ENCODE measurements at places on chromosomes 1 and 21.

DNA sequence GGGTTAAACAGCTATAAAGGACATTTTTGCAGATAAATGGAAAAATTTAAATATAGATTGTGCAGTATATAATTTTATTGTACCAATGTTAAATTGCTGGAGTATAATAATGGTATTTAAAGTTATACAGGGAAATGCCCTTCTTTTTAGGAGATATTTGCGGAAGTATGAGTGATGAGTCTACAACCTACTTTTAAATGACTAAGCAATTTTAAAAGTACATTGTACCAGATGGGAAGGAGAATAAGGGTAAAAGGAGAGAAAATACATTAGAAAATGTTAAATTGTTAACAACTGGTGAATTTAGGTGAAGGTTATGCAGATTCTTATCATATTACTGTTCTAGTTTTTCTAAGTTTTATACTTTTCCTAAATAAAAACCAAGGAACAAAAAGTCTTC is 91.8 kb downstream of the ZZZ3 start:
- DNase-seq: no peak

- no peak for DNase-seq
Measured at GRCh38 chr1:234827181-234827580, 217.2 kb upstream of the IRF2BP2 start.

DNA sequence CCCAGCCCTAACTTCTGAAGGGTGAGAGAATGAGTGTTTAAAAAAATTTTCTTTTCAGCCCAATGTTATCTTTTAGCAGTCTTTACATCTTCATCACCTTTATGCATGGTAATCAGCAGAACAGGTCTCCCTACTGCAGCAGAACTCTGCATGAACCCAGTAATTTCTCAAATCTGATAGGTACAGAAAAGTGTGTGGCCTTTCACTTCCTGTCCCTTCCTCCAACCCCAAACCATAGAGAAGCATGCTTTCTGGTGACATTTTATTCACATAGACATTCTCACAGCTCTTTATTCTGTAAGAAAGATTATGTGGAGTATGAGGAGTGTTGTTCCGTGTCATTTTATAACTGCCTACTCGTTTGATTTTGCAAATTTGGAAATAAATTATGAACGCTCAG is 68.6 kb downstream of the RPAP2 start:
- DNase-seq: no peak

DNA sequence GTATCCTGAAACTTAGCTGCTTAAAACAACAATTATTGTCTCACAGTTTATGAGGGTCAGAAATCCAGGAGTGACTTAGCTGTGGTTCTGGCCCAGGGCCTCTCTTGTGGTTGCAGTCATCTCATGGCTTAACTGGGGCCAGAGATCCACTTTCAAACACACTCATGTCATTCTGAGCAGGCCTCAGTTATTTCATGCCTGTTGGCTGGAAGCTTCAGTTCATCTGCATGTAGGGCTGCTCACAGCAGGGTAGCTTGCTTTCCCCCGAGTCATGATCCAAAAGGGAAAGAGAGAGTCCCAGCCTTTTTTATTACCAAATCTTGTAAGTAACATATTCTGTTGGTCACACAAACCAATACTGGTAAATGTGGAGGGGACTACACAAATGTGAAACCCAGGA is 96.6 kb upstream of the B3GALT2 start:
- no peak for DNase-seq

DNA sequence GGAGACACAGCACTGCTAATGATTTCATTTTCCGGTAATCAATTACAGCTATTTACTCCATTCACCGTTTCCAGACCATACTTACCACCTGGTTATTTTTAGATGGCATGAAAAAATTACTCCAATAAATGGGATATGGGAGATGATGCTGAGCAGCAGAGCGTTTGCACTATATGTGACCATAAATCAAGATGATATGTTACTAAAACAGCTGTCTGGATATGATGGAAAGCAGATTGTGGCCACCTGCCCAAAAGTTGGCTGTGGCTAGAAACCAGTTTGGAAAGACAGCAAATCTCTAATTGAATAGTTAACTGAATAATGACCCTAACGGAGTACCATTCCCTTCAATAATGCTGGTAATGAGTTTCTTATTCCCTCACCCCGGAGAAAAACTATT is 22.5 kb upstream of the KCTD3 start:
- DNase-seq: no peak

DNA sequence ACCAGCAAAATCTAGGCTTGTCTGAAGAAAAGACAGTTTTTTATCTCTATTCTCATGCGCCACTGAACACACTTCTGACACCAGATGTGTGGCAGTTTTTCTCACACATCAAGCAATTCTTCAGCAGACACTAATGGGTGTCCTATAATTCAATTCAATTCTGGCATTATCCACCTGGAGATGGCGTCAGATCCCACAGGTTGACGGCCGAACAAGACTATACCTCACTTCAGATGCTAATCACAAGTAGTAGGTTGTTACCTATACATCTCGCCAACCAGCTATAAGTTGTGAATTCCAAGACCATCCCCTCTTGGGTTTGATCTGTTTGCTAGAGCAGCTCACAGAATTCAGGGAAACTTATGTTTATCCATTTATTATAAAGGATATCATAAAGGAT is 89.9 kb upstream of the ARTN start:
- no peak for DNase-seq

GRCh38 chr1:175872588-175872987 is 129.2 kb upstream of the TNR start:
- no peak for DNase-seq

GRCh38 chr1:208314431-208314830 is 70.2 kb upstream of the PLXNA2 start:
- DNase-seq: no peak

- peak; percentile 52 for DNase-seq
Measured at GRCh38 chr21:41678924-41679318, 87.9 kb downstream of the RIPK4 start.

DNA sequence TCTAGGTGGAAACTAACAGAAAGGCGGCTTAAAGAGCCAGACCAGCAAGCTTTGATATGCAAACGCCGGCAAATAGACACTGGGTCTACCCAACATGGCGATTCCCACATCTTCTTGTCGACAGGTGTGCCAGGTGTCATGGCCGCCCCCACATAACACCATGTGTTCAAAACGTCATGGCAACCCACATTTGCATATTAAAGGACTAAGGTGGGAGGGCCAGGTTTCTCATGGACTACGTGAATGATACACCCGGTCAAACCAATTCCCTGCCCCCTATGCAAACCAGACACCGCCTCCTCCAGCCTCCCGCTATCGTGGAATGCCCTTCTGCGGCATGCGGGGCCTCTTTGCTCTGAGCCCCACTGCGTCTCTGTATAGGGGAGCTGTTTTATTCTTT is 41.3 kb downstream of the ICOSLG start:
- no peak for DNase-seq

DNA sequence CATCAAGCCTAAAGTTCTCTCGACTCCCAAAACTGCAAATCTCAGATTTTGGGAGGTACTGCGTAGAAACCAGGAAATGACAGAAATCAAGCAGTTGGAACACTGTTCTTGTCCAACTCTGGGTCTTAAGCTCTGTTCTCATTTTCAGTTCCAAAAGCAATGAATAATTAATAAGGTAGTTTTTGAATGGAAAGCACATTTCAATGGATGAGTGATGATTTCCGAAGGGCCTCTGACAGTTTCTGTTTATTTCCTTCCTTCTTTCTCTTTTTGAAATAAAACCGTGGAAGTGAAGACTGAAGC is 20.9 kb upstream of the TARBP1 start:
- no peak for DNase-seq

DNA sequence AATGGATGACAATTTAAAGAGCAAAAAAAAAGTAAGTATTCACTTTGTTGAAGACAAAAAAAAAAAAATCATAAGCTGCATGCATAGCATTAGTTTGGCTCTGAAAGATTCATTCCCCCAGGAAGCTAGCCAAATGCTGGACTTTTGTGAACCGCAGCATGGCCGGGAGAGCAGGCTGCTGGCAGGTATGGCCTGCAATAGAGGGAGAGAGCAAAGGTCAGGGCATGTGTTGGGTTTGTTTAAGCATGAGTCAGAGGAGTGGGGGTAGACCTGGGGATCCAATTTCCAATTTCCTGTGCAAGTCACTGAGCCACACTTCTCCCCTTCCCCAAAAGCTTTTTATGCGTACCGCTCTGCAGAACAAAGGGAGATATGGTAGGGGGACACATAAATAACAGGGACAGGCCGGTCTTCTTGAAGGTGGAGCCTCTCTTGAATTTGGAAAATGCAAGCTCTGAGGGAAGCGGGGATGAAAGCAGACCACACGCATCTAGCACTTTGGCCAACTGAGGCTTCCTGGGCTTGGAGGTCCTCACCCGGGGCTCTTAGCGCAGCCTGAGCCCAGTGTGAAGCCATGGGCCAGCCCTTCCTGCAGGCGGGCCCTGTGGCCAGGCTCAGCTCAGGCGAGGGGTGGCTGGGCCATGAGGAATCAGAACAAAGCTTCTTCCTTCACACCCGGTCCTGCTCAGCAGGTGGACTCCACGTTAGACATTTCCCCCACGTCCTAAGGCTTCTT is 171.1 kb downstream of the TOMM20 start:
- DNase-seq: no peak

- DNase-seq: no peak
Measured at GRCh38 chr1:150555971-150556865, 7.0 kb downstream of the ADAMTSL4 start.

DNA sequence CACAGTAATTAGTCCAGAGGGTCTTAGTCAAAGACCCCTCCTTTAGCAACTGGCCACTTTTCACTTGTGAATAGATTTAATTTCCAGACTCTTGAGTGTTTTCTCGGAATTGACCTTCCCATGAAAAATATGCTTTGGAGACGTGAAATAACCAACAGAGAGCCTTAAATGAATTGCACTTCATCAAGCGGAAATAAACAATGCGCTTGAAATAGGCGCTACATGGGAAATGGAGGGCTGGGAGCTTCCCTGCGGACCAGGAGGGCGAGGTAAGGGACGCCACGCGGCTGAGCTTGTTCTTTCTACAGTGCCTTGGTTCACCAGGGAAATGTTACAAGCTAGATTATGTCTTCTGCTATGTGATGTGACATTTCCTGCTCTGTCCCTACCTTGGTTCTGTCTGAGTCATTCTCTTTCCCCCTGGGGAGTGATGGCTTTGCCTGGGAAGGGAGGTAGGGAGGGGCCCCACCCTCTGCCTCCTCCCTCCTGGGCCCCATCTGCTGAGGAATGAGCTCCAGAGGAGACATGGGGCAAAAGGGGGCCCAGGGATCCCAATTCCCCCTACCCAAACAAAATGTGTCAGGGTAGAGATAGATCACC is 619.3 kb downstream of the PTPRU start:
- DNase-seq: no peak

GRCh38 chr21:39535646-39536437 is 76.9 kb upstream of the B3GALT5 start:
- DNase-seq: no peak

DNA sequence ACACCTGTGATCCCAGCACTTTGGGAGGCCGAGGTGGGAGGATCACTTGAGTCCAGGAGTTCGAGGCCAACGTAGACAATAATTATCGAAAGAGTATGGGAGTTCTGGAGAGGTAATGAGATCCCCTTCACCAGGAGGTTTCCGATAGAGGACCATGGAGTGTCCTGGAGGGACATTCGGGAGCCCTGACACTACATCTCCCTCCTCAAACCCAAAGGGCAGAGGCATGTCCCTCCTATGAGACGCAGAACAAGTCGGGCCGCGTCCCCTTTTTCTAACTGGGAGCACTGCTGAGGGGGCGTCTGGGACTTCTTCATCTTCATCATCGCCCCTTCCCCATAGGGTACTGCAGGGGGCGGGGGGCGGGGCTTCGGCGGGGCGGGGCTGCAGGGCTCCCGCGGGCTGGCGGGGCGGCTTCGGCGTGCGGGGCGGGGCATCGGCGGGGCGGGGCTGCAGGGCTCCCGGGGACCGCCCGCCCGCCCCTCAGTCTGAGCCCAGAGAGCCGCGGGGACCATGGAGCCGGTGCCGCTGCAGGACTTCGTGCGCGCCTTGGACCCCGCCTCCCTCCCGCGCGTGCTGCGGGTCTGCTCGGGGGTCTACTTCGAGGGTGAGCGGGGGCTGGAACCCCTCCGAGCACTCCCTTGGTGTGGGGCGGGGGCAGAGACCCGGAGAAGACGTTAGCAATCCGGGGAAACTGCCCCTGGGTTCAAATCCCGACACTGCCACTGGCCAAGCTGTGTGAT is at the start of gene THEMIS2:
Gene THEMIS2, plus strand, starts transcription at position 486 of the 743 bp plus-strand sequence. Its CDS starts 28 bp downstream, at position 514.
- no peak for DNase-seq

DNA sequence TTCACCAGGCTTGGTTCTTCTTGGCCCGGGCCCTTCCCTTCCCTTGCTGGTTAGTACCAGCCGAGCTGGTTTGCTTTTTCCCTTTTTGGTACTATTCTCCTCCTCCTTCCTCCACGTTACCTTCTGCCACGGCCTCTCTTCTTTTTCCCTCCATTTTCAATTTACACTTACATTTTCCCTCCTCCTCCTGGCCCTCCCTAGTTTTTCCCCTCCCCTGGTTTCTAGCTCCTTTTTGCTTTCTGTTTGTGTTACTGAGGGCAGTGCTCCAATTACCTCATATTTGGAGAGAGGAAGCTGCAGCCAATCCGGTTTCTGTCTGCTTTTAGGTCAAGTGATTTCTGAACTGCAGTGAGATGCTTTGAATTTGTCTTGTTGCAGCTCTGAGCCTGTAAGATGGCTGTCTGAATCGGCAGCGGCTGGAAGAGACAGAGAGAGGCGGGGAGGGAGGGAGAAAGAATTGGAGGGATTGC is 63.7 kb downstream of the MACF1 start:
- peak; percentile 59 for DNase-seq

- no peak for DNase-seq
Measured at GRCh38 chr1:20870718-20871117, 83.6 kb upstream of the HP1BP3 start.

DNA sequence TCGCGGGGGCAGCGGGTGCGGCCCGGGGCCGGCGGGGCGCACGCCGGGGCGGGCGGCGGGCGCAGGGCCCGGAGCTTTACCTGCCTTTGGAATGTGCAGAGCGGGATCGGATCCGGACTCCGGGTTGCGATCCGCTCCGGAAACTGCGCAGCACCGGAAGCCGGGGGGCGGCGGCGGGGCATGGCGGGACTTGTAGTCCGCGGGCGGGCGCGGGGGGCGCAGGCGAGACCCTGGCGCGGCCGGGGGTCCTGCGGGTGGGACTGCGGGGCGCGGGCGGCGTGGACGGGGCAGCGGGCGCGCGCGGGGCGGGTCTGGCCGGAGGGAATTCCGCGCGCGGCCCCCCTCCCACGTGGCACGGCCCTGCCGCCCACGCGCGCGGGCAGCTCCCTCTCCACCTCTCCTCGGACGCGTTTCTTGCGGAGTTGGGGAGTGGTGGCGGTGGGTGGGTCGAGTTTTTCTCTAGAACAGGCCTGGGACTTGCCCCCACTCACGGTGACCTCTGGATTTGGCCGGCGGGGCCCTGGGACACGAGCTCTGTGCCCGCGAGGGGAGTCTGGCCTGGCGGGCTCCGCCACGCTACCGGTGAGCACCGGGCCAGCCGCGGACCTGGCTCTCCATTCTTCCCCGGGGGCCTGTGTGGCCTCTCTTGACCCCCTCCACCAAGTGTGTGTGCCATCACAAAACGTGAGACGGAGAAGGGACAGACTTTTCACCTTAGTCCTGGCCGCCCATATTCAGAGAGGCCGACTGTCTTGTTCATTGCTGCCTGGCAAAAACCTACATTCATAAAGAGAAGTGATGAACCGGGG is at the start of gene PRDM15:
Gene PRDM15, minus strand, starts transcription at position 155 of the 809 bp plus-strand sequence. CDS start 18,981 bp downstream, outside the sequence.
- peak; percentile 83 for DNase-seq

All from COR-L47 (cell line).